Activated CD4-positive, alpha-beta T cell treated with anti-CD3 and anti-CD28 coated beads for 24 hours (primary cell): ENCODE measurements at places on chromosomes 2 and 18.

DNA sequence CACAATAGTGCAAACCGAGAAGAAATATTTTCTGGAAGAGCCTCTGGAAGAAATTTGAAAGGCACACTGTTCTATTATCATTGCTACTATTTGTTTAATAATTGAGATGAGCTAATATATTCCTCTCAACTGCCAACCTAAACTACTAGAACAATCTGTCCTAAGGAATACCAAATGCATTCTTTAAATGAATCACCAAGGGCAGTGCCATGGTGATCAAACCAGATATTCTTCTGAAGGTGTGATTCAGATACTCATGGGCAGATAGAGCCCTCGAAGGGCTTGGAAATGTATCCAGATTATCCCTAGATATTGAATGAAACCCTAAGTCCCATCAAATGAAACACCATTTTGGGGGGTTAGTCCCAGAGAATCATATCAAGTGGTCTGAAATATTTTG, 76.6 kb downstream of the FIGN start:
- DNase-seq = no peak

GRCh38 chr18:74528478-74528877, 5.8 kb upstream of the CNDP1 start:
- DNase-seq = no peak

GRCh38 chr2:155662224-155662623, 670.3 kb downstream of the NR4A2 start:
- no peak for DNase-seq

DNA sequence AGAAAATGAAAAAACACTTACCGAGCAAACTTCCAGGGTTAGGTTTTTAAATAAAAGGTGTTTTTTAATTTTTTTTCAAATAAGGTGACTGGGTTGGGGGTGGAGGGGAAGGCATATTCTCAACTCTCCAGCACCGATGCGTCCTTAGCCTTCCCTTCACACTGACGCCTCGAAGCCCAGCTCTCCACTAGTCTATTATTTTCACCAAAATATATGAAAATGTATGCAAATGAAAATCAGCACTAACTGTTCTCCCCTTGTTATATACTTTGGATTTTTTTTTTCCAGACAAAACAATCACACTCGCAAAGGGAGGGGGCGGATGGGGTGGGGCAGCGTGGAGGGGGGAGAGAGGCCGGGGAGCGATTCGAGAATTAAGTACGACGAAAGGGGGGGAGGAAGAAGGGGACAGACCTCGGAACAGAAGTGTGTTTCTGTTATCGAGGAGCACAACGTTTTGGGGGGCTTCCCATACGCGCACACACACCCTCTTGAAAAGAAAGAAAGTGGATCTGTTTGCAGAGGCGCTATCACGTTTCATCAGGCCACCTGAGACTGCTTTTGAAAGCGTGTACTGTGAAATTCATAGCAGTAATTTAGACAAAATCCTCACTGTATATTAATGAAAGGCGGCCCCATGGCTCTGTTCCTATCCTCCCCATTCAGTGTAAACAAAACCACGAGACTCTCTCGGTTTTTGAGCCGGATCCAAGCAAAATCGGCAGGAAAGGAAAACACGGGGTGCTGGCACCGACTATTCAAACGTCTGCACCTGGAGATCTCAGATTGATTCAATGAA, 2.4 kb upstream of the POU3F3 start:
- DNase-seq = no peak

DNA sequence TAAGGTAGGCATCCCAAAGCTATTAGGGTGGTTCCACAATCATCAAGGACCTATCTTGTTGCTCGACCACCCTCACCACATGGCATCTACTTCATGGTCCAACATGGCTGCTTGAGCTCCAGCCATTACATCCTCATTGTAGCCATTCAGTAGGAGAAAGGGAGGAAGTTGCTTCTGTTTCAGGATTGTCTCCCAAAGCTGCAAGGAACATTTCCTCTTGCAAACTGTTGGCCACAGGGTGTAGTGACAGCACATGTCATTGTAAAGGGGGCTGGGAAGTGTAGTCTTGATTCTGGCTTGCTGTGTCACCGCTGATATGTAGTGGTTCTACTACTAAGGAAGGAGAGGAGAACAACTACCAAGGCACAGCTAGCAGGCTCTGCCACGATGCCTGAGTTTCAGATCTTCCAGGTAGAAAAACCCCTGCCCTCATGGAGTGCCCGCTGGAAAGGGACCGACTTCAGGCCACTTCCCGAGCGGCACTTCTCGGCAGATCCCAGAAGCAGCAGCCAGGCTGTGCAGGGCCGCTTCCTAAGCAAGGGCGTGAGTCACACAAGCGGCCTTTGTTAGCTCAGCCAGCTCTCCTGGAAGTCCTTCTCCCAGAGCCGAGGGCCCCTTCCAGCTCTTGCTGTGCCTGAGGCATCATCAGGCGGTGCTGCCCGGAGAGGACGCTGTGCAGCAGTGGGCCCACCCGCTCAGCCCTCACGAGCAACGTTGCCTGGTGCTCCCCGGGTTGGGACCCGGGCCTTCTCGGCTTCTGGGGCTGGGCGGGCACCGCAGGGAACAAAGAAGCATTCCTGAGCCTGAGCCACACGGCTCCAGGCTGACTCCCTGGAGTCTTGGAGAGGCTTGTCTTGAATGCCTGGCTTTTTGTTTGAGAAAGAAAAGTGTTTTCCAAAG, 58.2 kb downstream of the HS6ST1 start:
- no peak for DNase-seq

- no peak for DNase-seq
These were observed 171.5 kb downstream of the MYCN start for GRCh38 chr2:16111838-16112210.

- DNase-seq = no peak
These were observed 1081.9 kb downstream of the LRP1B start for GRCh38 chr2:141048951-141049350.

DNA sequence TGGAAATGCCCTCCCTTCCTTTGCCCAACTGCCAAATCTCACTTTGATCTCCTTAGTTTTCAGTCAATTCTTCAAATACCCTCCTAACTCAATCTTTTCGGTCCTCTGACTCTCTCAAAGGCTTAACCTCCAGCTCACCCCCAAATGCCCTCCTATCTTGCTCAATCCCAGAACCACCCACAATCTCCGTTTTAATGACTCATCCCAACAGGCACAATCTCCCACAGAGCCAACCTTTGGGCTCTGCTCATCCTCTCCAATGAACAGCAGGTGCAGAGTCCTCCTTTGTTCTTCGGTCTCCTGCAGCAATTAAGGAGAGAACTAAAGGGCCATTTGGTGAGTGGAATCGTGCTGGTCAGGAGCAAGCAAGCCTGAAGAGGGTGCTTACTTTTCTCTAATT, 366.1 kb upstream of the CRIM1 start:
- DNase-seq = no peak

GRCh38 chr18:45222180-45222579, 393.1 kb upstream of the SLC14A2 start:
- no peak for DNase-seq

GRCh38 chr2:69578198-69578540, 65.4 kb downstream of the AAK1 start:
- no peak for DNase-seq

DNA sequence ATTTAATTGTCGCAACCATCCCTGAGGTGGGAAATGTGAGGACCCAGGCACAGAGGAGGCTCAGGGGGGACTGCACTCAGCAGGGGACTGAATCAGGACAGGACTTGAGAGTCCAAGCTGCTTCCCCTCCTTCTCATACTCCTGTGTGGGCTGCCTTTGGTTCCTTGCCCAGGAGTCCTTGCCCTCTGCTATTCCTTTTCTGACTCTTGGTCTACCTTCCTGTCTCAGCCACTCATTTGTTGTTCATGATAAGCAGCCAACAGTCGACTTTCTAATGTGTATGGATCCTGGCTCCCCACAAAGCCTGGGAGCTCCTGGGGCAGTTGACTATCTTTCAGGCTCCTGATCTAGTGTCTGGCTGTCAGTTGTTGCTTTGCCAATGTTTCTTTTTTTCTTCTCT, 28.3 kb downstream of the GATA6 start:
- no peak for DNase-seq

DNA sequence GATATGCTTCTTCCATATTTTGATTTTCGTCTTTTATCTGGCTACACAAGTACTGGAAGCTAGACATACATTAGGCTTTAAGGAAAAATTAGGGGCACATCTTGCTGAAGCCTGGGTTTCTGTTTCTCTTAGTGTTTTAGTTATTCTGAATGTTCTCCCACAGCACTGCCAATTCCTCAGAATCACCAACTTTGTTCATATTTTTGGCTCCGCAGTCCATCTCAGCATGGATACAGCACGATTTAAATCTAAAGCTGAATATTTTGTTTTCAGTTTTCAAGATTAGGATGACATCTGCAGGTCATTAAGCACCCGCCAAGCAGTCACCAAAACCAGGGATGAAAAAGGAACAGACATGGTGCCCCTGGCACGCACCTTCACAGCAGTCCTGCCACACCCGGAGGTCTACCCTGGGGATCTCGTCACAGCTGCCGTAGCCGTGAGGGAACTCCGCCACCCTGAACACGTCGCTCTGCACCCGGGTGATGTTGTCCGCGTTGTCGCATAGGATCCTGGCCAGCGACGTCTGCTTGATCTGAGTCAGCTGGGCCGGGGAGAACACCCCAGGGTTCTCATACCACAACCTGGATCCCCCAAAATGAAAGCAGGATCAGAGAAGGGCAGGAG, 101.2 kb downstream of the PXDN start:
- no peak for DNase-seq

GRCh38 chr2:72917877-72918553, 696 bp downstream of the EMX1 start:
- DNase-seq = no peak

DNA sequence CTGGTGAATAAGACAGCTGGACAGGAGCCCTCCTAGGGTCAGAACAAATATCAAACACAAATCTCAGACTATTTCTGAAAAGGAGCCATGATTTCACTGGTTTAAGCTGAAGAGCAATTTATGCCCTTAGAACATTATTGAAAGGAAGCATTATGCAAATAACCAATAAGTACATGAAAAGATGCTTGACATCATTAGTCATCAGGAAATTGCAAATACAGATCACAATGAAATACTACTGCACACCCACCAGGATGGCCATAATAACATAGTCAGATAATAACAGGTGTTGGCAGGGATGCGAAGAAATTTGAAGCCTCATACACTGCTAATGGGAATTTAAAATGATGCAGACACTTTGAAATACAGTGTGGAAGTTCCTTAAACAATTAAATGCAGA, 176.4 kb upstream of the RAB6C start:
- no peak for DNase-seq

- no peak for DNase-seq
These were observed 305.0 kb upstream of the ERBB4 start for GRCh38 chr2:212843409-212844199.

GRCh38 chr2:142952793-142953494, 75.5 kb downstream of the KYNU start:
- no peak for DNase-seq

DNA sequence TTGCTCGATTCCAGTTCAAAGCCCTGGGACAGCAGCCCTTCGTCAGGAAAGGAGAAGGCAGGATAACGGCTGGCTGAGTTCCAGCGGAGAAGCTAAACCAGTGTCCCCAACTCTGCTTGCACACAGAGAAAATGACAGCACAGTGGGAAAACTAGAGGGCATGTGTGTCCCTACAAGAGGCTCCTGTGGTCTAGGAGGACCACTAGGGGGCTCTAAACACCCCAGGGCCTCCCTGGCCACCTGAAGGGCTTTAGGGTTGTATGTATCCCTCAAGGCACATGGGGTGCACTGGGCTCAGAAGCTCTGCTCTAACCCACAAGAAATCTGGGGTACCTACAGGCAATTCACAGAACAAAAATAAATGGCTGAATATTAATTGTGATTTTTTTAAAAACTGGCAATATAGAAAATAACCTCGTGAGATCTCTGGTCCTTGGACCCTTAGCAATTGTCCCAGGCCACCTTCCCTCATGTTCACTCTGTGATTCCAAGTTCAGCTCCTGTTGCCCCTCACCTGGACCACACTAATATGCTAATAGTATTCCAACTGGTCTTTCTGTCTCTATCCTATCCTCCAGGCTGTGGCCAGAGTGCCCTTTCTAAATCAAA, 17.5 kb downstream of the STAT1 start:
- DNase-seq = no peak

DNA sequence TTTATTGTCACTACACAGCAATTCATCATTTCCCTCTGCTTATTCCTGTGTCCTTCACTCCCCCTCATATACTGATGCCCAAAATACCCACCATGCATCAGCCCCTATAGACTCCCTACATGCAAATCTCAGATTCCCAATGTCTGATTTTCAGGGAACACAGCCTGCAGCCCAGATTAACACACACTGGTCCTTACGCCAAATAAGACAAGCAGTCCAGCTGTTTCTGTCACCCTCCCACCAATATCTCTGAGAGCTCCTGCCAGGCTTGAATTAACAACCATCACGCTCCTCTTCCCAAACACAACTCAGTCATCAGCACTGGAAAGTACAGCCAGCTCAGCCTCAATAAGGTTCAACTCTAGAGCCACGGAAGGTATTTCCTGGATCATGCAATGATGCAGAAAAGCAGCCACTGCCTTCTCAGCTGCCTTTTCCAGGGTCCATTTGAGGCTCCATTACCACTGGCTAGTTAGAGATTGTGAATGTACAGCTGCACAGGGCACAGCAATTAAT, 39.0 kb upstream of the SLC35F5 start:
- DNase-seq = no peak

GRCh38 chr2:36425608-36426355, 70.2 kb downstream of the CRIM1 start:
- DNase-seq = no peak

DNA sequence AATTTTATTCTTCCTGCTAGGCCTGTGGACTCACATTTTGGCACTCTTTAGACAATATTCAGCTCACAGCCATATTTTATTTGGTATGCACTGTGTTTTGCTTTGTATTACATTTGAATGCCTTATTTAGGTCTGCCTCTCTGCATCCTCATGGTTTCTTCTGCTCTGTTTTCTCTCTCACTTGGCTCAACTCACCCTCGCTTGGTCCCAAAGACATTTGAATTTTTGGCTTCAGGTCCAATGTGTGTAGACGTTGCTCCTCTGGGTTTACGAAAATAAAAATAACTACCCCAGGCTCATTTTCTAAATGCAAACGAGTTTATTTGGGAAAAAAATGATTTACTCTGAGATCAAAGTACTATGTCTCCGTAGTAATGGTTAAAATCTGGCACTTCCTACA, 91.1 kb upstream of the REG3A start:
- no peak for DNase-seq

GRCh38 chr2:165637396-165637795, 156.7 kb downstream of the GALNT3 start:
- no peak for DNase-seq

GRCh38 chr2:219272356-219272755, 6.8 kb upstream of the DNAJB2 start:
- no peak for DNase-seq

DNA sequence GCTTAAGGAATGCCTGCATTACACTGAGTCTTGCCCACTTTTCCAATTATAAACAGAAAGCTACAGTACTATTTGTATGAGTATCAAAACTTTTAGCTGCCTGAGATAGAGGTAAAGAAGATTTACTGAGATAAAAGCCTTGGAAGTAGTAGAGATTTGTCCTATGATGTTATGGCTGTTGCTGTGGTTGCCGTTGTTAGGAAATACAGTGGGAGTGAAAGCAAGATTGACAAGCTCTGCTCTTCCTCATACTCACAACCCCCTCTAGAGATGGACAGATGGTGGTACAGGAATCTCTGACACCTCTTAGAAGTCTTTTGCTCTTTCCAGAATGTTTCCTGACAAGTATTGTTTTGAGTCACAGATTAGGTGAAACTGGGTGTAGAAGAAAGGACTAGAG, 242.5 kb downstream of the RPIA start:
- no peak for DNase-seq
